Frontal cortex (tissue), 4 donors: ENCODE measurements at places on chromosomes 12 and 14.

DNA sequence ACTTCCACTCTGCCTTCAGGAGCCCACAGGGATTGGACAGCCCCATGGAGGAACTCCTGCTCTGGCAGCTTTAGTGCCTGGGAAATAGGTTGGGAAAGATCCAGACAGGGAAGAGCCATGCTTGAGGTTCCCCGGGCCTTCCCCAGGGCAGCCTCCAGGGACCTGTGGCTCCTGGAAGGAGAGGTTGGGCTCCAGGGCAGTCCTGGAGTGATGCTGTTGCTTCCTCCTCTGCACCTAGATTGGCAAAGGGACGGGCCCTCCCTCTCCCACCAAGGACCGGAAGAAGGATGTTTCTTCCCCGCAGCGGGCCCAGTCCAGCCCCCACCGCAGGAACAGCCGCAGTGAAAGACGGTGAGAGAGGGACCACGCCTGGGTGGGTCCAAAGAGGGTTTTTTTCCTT lies 16.5 kb downstream of the VASH1 start:
- no peak for DNase-seq

- no peak for DNase-seq
Observed at GRCh38 chr14:52018252-52018651, 28.9 kb downstream of the RTRAF start.

DNA sequence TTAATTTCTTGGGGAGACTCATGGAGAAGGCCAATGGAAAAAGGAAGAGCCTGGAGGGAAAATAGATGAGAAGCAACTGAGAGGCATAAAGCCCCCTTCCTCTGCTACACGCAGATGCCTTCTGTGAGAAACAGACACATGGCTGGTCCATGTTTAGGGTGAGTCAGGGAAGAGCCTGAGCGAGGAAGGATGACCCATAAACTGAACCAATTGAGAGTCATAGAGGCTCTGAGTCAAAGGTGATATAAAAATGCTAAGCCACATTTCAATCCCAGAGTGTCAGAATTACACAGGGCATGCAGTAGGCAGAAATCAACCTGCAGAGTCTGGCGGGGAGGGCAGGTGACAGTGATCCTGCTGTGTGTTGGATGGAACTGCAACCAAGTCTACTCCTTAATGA lies 30.1 kb upstream of the NEDD1 start:
- DNase-seq, result no peak

- DNase-seq, result no peak
Observed at GRCh38 chr12:98221243-98221808, 294.1 kb upstream of the TMPO start.

DNA sequence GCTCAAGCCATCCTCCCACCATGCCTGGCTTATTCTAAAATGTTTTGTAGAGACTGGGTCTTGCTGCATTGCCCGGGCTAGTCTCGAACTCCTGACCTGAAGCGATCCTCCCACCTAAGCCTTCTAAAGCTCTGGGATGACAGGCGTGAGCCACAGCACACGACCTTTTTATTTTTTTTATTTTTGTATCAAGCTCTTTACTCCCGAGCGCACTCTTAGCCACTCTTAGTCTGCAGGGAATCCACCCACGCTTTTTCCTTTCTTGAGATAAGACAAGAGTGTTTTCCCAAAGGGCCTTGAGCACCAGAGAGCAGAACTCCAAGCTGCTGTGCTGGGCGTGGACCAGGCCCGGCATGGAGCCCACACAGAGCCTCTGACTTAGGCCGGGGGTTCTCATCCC lies 23.4 kb downstream of the MAP1LC3B2 start:
- DNase-seq, result no peak

DNA sequence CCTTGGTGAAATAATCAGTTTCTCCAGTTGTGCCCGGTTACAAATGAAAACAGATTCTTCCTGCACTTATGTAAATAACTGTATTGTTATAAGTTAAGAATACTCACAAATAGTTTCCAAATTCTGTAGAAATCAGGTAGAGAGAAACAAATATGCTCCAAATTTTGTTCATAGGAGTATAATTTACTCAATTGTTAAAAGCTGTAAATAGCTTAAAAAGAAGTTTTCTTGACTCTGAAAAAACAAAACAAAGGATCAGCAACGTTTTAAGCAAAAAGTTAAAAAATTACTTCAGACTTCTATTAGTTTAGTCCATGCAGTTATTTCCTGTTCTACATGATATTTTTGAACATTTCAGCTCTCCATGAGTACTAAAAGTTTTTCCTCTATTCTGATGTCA lies 30.0 kb upstream of the SLC38A4 start:
- DNase-seq, result no peak

GRCh38 chr14:101365329-101366158 lies 195.8 kb upstream of the DIO3 start:
- DNase-seq, result no peak

DNA sequence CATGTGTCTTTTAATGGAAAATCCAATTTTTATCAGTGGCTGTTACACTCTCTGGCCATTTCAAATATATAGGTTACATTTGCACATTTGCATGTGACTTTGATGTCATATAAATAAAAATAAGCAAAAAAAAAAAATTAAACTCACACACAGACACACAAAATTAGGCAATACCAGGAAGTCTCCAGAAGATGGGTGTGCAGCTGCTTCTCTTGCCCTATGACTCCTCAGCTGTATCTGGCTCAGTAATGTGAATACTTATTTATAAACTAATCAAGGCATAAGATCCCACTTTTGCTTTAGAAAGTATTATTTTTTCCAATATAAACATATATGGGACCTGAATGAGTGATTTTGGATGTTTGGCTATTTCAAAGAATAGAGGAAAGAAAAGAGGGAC lies 461.1 kb downstream of the LRIG3 start:
- no peak for DNase-seq

GRCh38 chr12:34219046-34219770 lies 196.9 kb downstream of the ALG10 start:
- no peak for DNase-seq

- DNase-seq, result no peak
Observed at GRCh38 chr14:92005019-92005418, 34.8 kb downstream of the TRIP11 start.

DNA sequence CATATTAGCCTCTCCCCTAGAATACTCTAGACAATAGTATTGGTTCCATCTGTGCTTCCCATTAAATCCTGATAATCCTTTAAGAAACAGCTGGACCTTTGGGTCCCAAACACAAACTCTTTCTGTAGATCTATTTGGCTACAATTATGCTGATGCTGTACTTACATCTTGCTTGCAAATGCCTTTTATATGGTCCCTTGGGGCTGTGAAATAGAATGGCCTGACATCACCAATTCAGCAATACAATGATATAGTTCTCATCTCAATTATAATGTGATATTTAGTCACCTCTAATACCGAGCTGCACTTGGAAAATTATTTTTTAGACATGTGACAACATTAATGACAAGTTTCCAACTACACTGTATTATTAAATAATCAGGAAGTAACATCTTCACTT lies 261.5 kb downstream of the SOX5 start:
- no peak for DNase-seq

GRCh38 chr14:32567543-32568384 lies 238.7 kb downstream of the AKAP6 start:
- no peak for DNase-seq

GRCh38 chr12:80708259-80708974 lies 983 bp downstream of the MYF6 start:
- DNase-seq, result no peak

GRCh38 chr12:78176643-78177042 lies 345.9 kb downstream of the NAV3 start:
- no peak for DNase-seq

DNA sequence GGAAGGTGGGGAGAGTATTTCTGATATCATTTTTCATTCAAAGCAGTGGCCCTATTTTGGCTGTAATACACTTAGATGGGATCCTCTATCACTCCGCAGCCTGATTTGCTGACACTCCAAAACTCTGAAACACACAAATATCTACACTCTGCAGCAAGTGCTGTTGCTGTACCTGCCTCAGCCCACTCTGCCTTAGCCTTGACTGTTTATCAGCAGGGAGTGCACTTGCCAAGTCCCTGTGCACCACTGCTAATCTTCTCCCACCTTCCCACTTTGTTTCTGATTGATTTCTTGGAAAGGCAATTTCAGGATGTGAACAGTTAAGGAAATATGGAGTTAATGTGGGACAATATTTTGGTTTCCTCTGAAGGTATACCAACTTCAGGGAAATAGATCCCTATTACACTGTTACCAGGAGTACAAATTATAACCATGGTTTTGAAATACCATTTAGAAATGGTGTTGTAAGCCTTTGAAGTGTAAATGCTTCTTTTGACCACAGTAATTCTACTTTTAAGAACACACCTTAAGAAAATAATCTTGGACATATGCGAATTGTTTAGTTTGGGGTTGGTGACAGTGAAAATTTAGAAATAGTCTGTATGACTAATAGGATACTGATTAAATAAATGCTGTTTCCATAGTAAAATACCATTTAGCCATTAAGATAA lies 59.3 kb downstream of the MBIP start:
- DNase-seq, result no peak

GRCh38 chr12:113393749-113394148 lies 9.9 kb downstream of the SDS start:
- DNase-seq, result no peak

DNA sequence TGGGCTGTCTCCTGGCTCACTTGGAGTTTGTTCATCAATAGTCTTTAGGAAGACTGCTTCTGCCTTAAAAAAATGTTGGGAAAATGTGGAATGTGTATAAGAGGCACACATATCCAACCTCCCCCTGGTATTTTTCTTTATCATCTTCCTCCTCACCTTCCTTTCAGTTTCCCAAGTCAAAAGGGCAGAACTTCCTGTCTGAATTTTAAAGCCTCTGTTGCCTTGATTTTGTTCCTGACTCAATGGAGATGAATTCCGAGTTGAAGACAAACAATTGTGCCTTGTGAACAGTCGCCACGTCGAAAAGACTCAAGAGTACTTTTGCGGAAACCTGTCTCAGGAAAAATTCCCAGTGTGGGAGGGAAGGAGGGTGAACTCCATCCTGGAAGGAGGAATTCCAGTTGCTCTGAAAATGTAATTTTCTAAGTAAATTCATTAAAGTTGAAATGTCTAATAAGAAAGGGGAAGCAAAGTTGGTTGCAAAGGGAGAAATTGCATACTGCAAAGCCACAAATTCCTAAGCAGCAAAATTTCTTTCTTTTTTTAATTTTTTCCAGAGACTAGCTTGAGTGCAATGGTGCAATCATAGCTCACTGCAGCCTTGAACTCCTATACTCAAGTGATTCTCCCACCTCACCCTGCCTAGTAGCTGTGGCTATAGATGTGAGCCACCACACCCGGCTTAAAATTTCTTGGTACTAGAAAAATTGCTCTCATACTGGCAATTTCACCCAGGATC lies 50.2 kb upstream of the ELK3 start:
- no peak for DNase-seq

- no peak for DNase-seq
Observed at GRCh38 chr14:74637178-74637550, 25.1 kb upstream of the LTBP2 start.

DNA sequence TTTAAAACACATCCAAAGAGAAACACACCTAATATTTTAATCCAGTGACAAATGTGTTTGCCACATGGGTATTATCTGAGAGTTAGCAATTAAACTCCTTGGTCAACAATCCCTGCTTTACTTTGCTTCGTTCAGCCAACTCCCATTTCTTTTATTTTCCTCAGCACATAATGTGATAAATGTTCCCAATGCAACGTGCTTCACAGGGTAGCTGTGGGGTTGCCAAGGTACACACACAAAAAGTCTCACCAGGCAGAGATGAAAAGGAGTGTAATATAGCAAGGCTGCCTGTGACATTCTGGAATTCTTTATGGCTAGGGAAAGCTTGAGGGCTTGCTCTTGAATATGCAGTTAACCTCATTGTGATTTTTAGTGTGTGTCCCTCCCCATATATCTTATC lies 208.0 kb upstream of the DIO2 start:
- no peak for DNase-seq

- no peak for DNase-seq
Observed at GRCh38 chr14:105330491-105330895, 15.9 kb downstream of the PACS2 start.

DNA sequence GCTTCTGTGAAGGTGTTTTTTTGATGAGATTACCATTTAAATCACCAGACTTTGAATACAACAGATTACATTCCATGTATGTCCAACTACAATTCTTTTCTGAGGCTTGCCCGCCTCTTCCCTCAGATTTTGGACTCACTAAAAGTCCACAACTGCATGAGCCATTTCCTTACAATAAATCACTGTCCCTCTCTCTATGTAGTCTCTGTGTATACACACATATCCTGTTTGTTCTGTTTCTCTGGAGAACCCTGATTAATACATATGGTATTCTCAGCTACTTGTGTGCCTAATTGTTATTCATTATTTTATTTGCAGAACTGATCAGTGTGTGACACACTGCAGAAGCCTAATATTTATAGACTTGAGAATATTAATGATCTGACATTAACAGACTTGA lies 2.4 kb upstream of the MIPOL1 start:
- DNase-seq, result no peak

DNA sequence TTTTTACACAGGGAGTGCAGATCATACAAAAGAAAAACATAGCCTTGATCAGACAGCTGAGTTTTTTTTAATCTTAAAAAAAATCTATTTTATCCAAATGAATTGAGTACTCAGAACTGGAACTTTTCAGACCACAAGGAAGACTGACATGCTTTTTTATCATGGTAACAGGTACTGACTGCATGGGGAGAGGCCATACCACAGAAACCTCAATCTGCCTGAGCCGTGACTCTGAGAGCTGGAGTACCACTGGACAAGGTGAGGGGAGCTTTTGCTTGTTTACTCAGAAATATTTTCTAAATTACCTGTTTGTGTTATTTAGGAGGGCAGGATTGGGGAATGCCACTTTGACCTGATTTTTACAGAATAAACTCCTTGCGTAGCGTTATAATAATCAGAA lies 143.9 kb downstream of the ALX1 start:
- no peak for DNase-seq

DNA sequence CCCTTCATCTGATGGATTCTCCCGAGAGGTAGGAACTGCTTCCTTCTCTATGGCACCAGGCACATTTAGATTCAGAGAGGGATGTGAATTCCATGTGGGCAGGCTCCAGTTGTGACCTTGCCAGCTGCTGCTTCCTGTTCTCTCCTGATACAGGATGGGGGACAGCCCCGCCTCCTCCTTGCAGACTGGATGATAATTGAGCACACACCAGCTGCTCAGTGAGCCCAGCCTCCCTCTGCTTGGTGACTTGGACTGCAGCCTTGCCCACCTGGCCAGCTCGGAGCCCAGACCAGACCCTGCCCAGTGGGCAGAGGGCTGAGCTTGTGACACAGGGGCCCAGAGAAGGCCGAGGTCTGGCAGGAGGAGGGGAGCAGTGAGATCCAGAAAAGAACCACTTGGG lies 90.2 kb downstream of the CALM1 start:
- DNase-seq, result no peak

- DNase-seq, result no peak
Observed at GRCh38 chr12:112803620-112804282, 12.2 kb downstream of the RPH3A start.
